ENCODE measurements at places on chromosomes 3 and 15.

DNA sequence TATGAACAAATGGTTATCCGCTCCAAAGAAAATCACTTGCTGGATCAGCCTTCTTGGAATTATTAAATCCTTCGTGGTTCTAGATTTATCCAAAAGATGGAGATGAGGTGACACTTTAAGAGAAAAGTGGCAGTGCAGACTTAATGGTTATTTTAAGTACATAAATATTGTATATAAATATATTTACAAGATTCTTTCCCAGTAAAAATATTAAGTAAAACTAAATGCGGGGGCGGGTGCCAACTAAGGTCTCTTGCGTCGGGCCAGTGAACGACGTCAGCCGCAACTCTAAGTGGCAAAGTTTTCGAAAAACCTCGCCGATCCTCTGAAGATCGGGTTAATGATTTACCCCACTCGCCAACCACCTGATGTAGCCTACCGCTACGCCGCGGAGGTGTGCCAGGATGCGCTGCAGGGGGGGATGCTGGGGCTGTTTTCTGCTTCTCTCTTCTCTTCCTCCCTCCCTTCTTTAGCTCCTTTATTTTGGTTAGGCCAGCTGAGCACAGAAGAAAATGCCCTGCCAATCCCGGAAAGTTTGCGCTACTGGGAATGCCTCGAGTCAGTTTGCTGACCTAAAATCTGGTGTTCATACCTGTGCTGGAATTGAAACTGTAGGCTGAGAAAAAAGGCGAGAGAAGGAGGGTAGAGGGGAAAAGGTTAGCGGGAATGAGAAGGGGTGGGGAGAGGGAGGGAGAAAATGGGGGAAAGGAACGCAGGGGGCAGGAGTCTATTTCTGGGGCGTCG is 7.6 kb upstream of the FOXB1 start:
- no peak for DNase-seq

GRCh38 chr15:43420876-43421275 is 50.0 kb downstream of the TUBGCP4 start:
- no peak for DNase-seq

- no peak for DNase-seq
Observed at GRCh38 chr3:189232790-189233189, 61.0 kb downstream of the TPRG1 start.

GRCh38 chr3:112496366-112497067 is 2.8 kb downstream of the BTLA start:
- no peak for DNase-seq

GRCh38 chr15:98648654-98649471 is 524 bp downstream of the IGF1R start:
- peak; percentile 81 for DNase-seq

DNA sequence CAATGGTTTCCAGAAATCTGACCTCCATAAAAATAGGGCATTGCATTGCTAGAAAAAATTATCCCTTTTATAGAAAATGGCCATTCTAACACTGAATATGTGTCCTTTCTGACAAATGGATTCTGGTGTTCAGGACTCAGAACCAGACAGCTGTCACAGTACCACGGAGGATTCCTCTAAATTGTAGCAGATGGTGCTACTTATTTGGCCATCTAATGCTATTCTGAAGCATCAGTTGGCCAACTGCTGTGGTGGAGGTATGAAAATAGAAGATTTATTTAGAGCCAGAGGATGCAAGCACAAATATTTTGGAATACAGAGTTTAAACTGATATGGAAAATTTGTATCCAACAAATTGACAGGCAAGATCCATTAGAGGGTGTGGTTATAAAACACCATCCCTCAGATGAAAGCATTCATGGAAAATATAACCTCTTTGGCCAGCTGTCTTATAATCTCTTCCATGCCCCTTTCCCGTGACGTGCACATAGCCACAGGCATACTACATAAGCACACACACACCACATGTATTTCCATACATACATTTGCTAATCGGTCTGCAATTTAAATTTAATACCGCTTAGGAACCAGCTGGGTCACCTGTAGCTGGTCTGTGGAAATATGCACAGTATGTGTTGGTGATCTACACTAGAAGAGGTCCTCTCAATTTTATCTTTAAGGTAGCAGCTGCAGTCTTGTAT is 302.7 kb upstream of the KCNMB2 start:
- peak; percentile 20 for DNase-seq

GRCh38 chr3:151787626-151788025 is 26.3 kb upstream of the AADAC start:
- no peak for DNase-seq

DNA sequence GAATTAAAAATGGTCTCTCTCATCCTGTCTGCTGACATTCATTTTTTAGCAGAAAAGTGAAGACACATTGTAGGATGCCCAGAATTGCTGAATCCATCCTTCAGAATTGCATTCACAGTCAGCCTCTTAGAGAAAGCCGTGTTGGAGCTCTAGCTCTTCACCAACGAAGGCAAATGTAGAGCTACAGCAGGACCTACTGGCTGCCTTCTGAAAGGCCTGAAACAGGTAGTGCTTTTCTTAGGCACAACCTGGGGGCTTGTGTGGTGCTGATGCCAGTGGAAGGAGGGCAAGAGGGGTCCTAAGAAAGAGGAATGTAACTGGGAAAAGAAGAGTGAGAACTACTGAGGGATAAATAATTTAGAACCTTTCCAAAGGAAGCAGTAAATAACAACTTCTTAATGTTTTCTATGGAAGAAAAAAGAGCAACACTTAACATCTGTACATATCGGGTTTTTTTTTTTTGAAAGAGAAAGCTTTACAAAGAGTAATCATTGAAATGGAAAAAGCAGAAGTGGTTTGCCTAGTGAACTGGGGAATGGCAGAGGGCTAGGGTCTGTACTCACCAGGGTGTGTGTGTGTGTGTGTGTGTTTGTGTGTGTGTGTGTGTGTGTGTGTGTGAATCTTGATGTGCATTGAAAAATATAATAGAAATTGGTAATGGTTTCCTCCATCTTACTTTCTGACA is 297.8 kb downstream of the SATB1 start:
- DNase-seq, result peak; percentile 31

DNA sequence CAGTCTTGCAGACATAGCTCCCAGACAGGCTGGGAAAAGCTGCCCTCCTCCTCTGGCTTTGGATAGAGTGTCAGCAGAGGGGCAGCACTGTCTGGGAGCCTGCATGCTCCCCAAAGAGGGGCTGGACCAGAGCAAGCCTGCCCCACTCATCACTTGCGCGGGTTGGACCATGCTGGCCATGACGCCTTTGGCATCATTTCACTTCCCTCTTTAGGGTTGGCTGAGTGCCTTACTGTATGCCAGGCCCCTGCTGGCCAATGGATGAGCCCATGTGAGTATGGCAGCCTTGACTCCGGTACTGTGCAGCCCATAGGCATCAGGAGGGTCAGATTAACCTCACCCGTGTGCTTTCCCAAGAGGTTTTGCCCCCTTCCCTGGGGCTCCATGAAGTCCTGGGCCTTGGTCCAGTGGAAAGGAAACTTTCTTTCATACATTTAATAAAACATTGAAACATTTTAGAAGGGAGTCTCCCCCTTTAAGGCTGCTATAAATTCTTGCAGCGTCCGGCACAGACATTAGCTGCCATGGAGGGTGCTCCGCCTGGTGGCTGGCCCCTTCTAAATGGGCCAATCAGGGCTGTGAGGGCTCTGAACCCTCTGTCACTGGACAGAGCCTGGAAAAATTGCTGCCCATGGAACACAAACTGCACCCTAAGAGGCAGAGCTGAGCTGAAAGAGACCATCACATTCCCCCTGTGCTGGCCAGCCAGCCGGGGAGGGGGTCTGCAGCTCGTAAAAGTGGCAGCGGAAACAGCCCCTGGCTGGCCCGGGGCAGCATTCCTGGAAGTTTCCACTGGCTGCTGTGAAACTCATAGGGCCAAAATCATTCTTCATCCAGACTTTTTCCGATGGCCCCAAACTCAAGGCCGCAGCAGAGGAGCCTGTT is 20.8 kb upstream of the DUSP7 start:
- no peak for DNase-seq

- peak; percentile 17 for DNase-seq
Observed at GRCh38 chr3:67384760-67385397, 269.5 kb downstream of the SUCLG2 start.

DNA sequence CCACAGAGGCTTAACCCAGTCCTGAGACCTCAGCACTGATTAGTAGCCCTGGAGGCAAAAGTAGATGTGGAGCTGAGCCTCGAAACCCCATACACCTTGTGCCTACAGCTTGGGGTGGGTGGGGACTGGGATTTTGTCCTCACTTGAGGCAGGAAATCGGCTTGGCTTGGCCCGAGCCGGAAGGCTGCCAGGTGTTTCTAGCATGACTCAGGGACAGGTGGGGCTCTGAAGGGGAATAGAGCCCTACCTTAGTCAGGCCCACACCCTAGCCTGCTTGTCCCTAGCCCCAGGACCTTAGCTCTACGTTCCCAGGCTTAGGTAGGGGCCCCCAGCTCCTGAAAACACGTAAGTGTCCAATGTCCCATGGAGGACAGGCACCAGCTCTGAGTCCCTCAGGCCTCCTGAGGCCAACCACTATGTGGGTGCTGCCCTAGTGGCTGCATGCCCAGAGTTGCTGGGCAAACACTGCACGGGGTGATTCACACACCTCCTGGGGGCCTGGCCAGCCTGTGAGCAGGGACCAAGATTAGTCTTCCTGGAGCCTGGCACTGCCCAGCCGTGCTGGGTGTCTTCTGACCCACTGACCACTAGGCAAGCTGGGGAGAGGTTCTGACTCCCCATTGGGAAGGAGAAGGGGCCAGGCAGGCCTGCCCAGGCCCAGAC is 3.1 kb downstream of the MST1R start:
- DNase-seq, result no peak

DNA sequence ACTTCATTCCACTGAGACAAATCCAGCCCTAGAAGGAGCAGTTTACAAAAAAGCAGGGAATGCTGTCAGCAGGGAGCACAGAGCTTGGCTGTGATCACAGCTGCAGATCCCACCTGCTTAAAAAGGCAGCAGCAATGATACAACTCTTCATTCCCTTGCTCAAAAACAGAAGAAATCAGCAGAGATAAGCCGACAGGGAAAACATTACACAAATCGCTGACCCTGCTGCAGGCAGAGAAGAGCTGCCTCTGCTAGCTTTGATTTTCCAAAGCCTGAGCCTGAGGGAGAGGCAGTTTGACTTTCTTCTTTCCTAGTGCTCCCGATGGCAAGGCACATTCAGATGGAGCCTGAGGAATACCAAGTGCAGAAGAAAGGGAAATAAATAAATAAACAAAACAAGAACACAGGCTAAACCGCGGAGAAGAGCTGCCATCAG is 80.2 kb downstream of the SHQ1 start:
- peak; percentile 78 for DNase-seq

GRCh38 chr3:183444748-183445147 is 16.3 kb upstream of the MCF2L2 start:
- no peak for DNase-seq

- DNase-seq, result peak; percentile 71
Observed at GRCh38 chr15:68154923-68155559, 50.1 kb downstream of the CALML4 start.

DNA sequence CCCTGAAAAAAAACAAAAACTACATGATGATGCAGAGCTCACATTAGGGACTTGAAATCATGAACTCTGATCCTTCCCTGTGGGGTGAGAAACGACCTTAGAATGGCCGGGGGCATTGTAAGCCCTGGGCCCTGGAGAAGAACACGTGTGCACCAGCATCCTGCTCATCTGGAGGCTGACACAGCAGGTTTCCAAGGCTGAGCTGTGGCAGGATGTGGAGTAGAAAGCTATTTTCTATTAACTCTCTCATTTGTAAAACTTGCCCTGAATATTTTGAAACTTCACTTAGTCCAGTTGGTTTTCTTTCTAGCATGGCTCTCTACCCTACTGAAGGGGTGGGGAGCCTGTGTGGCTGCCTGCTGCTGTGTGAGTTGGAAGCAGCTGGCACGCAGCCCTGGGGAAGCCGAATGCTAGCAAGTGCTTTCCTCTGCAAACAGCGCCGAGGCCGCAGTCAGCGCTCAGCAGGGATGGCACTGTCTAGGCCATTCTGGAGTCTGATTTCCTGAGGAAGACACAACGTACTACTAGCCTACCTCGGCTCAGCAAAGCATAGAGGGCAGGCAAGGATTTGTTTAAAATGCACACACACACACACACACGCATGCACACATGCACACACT is 58.0 kb downstream of the GABRG3 start:
- peak; percentile 72 for DNase-seq

DNA sequence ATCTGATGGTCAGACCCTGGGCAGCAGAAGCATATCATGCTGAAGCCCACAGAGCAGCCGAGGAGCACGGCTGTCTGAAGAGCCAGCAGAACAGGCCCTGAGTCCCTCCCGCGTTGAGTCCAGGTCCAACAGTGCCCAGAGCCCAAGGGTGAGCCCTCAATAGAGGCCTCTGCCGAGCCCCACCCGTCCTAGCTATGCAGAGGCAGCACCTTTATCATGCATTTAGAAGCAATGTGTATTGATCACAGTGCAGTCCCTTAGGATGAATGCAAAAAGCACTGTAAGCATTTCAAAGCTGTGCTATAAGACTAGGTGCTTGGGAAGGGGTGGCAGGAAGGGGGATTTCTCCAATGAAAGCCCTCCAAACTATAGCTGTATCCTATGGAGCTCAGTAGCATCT is 208.5 kb downstream of the GABRB3 start:
- DNase-seq, result no peak

GRCh38 chr15:42511007-42511391 is 15.6 kb downstream of the SNAP23 start:
- DNase-seq, result no peak

- no peak for DNase-seq
Observed at GRCh38 chr3:52310861-52311575, 5.1 kb upstream of the DNAH1 start.

GRCh38 chr15:28133281-28133680 is 34.2 kb upstream of the OCA2 start:
- DNase-seq, result no peak

- no peak for DNase-seq
Observed at GRCh38 chr15:91114301-91114700, 14.2 kb downstream of the SV2B start.

DNA sequence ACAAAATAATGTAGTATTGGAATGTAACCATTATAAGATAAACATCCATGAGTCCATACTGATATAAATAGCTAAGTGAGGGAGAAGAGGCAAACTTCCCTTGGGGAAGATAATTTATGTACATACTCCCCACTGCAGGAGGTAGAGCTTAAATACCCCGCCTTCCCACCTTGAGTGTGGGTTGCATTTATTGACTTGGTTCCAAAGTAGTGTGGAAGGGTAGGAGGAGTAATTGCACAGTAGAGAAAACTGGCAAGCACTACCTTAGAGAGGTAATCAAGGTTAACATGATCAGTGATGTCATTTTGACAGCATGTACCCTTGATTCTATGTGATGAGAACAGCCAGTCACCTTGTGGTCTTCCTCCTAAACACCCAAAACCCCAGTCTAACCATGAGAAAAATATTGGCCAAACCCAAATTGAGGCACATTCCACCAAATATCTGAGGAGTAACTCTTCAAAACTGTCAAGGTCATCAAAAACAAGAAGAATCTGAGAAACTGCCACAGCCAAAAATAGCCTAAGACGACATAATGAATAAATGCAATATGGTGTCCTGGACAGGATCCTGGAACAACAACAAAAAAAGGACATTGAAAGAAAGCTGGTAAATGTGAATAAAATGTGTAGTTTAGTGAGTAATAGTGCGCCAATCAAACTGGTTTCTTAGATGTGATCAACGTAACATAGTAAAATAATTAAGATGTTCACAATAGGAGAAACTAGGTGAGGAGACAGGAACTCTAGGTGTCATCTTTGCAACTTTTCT is 774 bp upstream of the CNOT10 start:
- no peak for DNase-seq
